ENCODE measurements at places on chromosomes 16 and 17.

GRCh38 chr17:15915961-15916360 is 29.0 kb upstream of the ADORA2B start:
- no peak for DNase-seq

- DNase-seq: peak; percentile 96
These were observed 4.5 kb upstream of the SGCA start for GRCh38 chr17:50161023-50161910.

DNA sequence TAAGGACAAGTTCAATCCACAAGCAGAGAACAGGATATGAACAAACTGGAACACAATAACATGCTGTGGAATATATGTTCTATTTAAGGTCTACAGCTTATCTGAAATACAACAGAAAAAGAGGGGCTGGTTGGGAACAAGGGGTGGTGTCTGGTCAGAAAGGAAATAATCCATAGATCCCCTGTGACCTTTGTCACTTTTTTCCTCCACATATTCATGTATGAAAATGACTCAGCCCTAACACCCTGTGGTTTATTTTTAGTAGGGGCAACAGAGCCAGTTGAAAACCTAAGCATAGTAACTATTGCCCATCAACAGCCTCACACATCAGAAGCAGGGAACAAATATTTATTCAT is 12.3 kb upstream of the SPAG9 start:
- no peak for DNase-seq

DNA sequence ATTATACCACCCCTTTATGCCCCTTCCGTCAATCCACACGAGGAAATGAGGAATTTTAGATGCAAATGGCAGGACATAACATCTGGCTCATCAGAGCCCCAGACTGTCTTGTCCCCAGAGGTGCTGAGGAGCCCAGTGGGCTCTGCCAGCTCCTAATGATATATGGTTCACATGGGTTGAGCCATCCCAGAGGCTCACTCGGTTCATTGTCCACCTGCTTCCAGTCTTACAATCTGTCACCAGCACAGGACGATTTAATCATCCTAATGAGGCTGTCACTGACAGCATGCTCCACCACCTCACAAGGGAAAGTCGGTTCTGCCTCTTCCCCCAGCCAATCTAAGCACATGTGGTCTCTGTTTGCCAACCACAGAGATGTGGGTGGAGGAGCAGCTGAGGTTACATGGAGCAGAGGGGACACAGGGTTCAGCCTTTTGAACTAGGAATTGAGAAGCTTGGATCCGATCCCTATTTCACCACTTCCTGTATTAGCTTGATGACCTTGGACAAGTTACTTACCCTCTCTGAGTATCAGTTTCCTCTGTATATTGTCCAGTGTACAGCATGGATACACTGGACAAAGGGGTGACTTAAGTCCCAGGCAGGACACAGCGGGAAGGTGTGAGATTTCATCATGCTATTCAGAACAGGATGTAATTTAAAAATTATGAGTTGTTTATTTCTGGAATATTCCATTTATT is 27.0 kb upstream of the DHX8 start:
- DNase-seq: no peak

- DNase-seq: no peak
These were observed 42.5 kb downstream of the DNAH17 start for GRCh38 chr17:78534492-78535272.

DNA sequence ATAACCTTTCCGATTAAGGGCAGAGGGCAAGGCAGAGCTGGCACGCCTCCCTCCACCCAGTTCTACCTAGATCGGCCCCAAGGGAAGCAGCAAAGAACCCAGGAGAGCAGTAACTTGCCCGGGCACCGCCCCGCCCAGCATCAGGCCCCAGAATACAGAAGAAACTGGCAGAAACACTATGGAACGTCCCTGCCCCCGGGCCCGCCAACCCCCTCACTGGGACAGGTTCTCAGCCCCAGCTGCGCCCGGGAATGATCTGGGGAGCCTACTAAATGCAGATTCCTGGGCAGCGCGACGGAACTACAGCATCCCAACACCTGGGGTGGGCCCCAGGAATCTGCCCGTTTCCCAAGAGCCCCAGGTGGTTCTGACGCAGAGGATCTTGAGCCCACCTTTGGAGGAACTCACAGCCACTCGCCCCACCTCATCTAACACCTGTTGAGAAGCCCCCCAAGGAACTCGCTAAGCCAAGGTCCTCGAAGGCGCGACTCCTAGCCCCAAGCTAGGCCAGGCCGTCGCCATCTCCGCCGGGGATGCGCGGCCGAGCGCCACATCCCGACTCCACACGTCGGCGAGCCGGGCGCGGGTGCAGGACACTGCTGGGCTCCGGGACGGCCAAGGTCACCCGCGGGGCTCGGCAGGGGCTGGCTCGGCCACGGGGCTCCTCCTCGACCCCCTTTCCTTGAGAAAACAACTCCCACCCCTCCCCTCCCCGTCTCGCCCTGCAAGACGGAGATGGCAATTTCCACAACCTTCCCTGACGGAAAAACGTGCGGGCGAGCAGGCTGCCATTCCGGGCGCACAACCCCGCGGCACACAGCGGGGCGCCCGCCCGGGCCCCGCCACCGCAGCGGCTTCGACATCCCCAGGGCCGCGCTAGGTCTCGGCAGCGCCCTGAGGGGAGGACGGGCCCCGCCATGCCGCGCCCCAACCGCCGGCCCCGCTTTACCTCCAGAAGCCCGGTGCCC is 913 bp downstream of the CDIP1 start:
- DNase-seq: no peak

GRCh38 chr17:76083536-76084182 is 4.7 kb downstream of the ZACN start:
- DNase-seq: no peak

DNA sequence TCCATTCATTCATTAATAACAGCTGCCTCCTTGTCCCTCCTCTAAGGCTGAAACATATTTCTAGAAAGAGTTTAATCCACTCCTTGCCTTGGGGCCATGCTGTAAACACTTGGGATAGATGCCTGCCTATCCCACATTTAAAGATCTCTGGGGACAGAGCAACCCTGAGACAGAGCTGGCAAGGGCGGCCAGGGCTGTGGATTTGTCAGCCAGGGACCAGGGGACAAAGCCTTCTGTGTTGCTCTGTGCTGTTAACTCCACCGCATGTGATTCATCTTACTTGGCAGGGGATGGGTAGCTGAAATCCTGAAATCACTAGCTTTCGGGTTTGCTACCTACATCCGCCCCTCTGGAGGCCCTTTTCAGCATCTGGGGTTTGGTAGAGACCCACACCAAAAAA is 392.9 kb downstream of the SLC39A11 start:
- no peak for DNase-seq

DNA sequence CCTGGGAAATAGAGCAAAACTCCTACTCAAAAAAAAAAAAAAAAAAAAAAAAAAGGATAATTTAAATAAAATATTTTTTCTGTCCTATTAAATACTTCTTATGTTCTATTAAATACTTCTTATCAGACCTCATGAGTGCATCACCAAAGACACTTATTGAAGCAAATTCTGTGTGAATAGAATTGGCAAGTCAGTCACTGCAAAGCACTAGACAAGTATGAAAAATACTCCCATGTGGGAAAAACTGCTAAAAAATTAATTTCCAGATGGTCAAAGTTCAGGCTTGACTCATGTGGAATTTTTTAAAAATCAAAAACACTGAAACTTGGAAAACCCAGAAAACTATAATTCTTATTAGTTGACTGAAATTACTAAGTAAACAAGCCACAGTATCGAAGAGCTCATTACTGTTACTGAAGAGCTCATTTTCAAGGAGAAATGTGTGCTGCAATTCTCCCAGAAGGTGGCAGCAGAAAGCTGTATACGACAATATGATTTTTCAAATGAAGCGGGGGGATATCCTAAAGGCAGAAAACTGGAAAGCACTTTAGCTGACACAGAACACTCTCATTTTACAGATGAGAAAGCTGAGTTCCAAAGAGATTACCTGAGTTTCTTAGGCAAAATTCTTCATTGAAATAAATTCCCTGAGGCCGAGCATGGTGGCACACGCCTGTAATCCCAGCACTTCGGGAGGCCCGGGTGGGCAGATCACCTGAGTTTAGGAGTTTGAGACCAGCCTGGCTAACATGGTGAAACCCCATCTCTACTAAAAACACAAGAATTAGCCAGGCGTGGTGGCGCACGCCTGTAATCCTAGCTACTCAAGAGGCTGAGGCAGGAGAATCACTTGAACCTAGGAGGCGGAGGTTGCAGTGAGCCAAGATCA is 15.9 kb upstream of the FBXO47 start:
- no peak for DNase-seq

DNA sequence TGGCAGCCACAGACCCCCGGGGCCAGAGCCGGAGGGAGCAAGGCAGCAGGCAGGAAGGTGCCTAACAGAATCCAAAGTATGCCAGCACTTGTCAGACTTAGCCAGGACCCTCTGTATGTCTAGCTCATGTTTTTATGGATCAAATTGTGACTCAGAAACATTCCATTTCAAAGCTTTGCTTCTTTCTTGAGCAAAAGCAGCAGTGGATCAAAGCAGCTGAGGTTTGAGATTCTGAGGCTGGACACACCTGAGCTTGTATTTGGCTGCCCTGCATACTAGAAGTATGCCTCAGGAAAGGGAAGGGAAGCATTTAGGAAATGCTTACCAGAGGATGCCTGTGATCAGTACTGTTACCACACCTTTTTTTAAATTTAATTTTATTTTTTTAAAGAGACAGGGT is 5.7 kb upstream of the MYO1C start:
- no peak for DNase-seq

- DNase-seq: no peak
These were observed 834.3 kb upstream of the CDH8 start for GRCh38 chr16:62870554-62870953.

DNA sequence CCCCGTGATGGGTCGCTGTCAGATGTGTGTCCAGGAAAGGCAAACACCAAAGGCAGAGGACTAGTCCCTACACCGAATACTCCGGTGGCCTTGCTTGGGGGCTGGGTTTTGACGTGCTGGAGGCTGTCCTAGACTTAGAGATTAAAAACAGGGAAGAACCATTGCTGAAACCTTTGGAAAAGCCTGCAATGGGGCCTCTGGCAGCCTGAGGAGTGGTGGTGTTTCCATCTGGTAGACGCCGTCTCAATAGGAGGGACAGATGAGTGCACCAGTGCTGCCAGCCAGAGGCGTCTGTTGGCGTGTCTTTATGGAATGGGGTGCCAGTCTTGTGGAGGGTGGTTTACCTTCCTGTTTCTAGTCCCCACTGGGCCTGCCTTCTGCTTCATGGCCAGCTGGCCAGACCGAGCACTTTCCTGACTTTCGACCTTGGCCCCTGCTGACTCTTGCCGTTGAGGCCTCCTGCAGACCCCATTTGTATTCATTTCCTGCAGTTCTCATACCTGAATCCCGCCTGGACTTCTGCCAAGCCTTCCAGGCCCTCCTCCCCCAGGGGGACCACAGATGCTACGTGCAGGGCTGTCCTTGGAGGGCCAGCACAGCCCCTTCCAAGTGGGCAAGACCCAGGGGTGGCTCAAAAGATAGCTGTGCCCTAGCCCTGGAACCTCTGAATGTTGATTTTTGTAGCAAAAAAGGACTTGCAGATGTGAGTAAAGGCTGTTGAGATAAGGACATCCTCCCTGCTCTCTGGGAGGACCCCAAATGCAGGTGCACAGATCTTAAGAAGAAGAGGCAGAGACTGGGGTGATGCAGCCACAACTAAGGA is 1.9 kb upstream of the DNASE1 start:
- no peak for DNase-seq

DNA sequence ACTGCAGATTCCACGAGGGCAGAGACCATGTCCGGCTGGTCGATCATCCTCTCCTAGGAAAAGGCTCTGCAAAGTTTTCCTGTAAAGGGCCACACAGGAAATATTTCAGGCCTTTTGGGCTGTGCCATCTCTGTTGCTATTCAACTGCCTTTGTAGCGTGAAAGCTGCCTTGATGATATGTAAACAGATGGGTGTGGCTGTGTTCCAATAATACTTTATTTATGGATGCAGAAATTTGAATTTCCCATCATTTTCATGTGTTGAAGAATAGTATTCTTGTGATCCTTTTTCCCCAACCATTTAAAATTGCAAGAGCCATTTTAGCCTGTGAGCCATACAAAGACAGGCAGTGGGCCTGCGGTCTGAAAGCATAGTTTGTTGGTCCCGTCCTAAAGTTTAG is 950.7 kb upstream of the RBFOX1 start:
- no peak for DNase-seq

DNA sequence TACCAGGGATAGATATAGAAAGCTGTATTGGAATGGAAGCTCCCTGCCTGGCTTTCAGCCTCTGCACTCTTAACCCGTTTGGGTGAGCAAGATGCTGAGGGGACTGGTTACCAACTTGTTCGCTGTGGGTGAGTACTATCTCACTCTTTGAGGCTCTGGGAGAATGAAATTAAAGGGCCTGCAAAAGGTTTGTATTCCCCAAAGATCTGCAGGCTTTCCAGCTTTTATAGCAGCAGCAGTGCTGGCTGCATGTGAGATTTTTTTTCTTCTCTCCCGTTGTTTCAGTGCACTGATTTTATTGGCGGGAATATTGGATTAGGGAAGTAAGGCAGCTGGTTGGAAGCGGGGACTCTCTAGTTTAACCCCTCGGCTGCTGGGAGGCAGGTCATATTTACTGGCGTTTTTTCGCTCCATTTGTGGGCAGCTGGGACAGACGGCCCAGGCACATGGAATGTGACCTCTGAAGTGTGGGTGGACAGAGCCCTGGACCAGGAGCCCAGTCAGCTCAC is 30.9 kb downstream of the C17orf75 start:
- DNase-seq: no peak

DNA sequence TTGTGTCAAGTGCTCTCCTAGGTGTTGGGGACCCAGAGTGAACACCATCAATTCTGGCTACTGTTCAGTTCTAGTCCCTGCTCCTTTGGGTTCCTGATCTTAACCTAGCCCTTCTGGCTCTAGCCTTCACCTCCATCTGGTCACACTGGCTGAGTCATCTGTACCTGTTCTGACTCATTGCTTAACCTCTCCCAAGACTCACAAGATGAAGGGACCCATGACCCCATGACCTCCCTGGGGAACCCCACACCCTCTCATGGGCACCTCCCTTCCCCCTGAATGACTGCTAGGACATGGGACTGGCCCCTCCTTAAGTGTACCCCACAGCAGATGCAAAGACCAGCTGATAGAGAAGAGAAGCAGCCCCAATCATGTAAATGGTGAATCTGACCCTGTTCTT is 345.8 kb upstream of the CDH5 start:
- DNase-seq: no peak

GRCh38 chr16:10121491-10121890 is 60.7 kb downstream of the GRIN2A start:
- DNase-seq: no peak

- DNase-seq: no peak
These were observed 4.2 kb upstream of the CBX4 start for GRCh38 chr17:79843474-79843815.

DNA sequence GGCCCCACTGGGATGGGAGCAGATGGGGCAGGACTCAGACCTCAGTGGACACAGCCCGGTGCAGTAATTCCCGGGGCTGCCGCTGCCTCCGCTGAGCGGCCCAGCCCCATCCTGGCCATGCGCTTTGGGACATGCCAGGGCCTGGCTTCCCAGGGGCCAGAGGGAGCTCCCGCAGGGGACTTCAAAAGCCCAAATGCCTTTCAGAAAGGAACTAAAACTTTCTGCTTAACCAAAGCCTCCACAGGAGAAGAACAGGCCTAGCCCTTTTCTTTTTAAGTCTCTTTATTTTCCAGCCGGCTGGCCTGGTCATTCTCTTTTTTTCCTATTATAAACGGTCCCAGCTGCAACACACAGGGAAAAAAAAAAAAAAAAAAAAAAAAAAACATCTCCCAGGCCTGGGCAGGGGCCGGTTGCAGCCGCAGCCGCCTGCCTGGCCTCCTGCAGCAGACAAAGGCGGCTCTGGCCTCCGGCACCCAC is 10.7 kb upstream of the ZNF423 start:
- DNase-seq: no peak

- no peak for DNase-seq
These were observed 68.0 kb upstream of the CREBBP start for GRCh38 chr16:3948378-3948995.

- no peak for DNase-seq
These were observed 31.5 kb upstream of the ABR start for GRCh38 chr17:1211287-1211686.
